CD4-positive, alpha-beta T cell treated with Interleukin-17A for 1 hour (primary cell): ENCODE measurements at places on chromosomes 12 and 14.

DNA sequence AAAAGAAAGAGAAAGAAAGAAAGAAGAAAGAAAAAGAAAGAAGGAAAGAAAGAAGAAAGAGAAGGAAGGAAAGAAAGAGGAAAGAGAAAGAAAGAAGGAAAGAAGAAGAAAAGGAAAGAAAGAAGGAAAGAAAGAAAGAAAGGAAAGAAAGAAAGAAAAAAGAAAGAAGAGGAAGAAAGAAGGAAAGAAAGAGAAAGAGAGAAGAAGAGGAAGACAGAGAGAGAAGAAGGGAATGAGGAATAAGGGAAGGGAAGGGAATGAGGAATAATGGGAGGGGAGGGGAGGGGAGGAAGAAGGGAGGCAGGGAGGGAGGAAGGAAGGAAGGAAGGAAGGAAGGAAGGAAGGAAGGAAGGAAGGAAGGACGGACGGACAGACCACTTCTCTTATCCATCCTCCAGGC is 246.9 kb downstream of the ADAMTS20 start:
- no peak for DNase-seq

DNA sequence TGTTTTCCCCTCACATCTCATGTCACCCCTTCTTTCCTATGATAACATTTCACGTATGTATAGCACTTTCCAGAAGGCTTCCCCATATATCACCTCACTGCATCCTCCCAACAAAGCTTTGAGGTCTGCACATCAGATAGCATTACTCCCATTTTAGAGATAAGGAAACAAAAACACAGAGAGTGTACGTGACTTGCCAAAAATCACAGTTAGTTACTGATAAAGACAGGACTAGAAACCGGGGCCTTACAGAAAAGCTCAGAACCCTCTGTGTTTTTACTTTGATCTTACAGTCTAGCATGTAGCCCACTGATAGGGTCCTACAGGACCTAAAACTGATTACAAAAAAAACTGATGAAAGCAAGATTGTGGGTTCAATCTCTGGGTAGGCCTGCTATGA is 202.9 kb upstream of the CDKN3 start:
- DNase-seq: no peak

DNA sequence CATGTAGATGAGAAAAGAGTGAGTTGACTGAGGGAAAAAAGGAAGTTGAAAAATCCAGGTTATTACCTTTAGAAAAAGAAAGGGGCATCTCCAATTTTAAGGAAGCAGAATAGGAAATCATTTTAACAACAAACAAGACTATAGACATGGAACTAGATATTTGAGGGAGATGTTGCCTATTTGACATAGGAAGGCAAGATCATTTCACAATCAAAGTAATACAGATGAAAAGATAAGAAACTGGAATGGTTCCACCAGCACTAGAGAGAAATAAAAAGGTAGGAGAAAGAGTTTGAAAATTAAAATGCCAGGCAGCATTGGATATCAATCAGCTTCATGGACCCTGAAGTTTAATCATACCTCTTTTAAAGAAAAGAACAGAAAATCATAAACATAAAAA is 881.0 kb upstream of the MGAT4C start:
- no peak for DNase-seq

- DNase-seq: no peak
Observed at GRCh38 chr12:106245767-106246166, 2.1 kb downstream of the CKAP4 start.

DNA sequence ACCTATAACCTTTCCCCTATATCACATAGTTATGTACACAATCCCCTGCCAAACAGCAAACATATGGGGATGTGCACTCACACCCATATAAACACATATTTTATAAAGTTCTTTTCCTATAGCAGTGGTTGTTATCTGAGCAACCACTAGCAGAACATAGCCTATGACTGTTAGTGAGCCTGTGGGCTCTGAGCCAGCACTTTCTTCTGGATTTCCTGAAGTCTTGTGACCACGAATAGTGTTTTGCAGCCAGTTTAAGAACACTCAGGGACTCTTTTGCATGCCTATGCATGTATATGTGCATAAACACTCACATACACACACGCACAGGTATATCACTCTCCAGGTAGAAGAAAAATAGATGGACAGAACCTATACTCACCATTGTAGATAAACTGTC is 17.1 kb downstream of the TESPA1 start:
- DNase-seq: no peak

DNA sequence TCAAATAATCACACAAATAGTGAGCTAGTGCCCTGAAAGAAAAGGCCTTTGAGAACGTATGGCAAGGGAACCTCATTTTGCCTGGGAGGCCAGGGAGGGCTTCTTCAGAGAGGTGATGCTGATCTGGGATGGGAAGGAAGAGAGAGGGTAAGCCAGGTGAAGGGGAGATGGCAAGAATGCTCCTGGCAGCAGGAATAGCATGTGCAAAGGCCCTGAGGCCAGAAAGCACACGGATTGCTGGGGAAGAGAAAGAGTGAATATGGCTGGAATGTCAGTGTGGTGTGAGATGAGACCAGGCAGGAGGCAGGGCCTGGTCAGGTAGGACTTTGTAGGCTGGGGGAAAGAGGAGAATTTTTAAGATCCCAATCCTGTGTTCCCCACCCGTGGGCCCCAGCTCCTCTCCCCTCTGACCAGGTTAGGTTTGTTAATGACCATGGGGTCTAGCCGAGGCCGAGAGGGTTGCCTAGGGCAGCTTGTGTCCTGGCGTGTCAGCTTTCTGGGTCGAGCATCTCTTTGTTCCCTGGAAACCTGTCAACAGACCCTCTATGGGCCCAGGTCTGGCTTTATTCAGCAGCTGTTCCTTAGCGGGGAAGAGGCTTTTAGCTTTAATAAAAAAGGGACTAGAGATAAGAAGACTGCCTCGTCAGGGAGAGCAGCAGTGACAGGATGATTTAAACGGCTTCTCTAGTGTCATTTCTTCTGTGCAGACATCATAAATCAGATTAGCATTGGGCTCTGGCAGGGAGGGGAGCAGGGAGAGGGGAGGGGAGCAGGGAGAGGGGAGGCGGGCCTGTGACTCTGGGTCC is 123.4 kb downstream of the ADCK1 start:
- DNase-seq: no peak

DNA sequence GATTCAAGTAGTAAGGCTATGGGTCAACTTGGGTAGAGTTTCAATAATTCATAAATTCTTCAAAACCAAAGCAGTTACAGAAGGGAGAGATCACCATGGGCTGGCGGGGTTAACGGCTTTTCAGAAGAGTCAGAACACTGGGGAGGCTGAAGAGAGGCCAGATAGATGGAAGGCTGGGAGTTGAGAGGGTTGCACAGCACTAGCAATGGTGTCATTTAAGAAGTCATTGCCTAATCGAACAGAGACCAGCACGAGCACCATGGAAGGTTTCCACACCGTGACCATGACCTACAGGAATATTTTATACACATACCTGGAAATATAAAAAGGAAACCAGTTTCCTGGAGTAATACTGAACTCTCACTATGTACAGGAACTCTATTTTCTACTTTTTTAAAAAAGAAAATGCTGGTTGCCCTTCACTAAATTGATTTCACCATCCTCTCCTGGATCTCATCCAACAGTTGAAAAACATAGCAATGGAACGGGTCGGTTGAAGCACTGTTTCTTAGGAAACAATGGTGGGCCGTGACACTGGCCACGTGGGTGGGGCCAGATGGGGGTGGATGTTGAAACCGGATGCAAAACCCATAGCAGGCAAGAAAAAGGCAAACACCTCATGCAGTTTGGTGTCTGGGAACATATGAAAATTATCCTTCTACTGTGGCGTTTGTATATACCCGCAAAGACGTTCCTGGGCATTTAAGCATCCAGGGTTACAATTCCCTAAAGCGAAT is 38.0 kb upstream of the RIN3 start:
- DNase-seq: no peak

DNA sequence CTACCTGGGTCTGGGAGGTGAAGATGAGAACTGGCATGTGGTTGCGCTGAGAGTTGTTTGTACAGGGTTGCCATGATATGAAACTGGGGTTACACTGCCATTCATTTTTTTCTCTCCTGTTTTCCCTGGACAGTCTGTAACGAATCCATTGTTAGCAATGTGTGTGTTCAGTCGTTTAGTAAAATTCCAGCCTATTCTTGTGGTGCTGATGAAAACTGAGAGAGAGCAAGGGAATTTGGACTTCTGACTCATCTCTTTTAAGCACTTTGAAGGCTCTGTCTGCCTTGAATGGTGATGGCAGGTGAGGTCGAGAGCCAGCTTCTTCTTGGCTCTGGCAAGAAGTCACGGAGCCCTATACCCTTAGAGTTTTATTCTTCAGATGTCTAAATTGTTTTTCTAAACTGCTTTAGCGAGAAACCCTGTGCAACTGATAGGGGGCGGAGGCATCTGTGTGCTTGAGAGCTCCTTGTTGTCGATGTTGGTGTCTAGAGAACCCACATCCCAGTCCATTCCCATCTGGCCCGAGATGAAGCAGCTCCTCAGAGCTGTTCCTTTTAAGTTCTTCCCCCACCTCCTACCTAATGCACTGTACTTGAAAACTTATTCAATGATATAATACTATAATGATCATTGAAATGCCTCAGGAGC is 204.4 kb downstream of the TMX1 start:
- no peak for DNase-seq

GRCh38 chr12:14213542-14213941 is 151.9 kb upstream of the ATF7IP start:
- DNase-seq: no peak

GRCh38 chr12:122045262-122045661 is 23.6 kb downstream of the BCL7A start:
- no peak for DNase-seq

DNA sequence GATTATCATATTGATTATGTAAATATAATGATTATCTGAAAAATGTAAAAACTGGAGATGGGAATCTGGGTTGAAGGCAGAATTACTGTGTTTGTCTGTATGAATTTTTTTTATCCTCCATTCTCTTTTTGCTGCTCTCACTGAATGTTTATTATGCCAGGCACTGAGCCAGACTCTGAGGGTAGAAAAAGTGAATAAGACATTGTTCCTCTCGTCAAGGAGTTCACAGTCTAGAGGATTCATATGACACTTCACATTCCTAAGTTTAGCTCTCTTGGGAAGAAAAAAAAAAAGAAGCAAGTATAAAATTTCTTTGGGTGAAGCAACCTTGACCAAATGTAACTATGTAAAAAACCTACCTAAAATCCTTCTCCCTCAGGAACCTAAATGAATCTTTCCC is 120.9 kb upstream of the LMO3 start:
- DNase-seq: no peak

DNA sequence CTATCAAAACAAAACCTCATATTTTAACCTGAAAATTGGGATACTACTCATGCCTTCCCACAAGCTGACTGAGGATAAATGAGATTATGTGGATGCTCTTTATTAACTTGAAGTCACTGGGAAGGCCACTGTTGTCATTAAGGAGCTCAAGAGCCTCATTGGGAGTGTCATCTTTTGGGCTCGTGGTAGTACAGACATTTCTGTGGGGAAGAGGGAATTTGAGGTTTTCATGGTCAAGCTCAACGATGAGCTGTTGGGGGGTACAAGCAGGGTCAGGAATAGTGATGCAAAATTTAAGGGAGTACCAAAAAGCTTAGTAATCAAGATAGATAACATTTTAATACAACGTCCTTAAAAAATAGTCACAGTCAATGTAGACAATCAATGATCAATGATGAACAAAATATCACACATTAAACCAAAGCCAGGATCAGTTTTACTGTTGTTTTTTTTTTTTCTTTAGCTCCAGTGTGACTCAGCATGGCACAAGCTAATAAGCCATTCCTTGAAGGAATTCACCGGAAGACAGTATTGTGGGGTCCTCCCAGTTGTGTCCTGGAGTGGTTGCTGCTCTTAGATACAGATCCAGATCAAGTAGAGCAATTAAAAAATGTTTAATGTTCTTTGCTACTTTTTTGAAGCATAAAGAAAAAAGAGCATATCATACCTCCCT is 130.9 kb downstream of the C12orf75 start:
- DNase-seq: no peak

DNA sequence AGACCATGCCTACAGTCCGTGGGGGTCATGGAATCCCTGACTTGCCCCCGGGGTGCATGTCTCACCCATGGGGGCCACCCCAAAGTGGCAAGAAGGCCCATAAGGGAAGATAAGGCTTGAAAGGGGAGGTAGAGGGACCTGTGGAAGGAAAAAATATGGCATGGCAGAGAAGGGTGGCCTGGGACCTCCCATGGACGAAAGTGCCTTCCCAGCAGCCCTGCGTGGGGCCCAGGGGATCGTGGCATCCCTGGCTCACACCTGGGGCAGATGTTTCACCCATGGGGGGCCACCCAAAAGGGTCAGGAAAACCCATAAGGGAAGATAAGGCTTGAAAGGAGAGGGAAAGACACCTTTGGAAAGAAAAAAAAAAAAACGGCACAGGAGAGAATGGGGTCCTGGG is 264.6 kb downstream of the ALG10 start:
- DNase-seq: no peak

GRCh38 chr12:18281941-18282340 is 20.6 kb downstream of the PIK3C2G start:
- DNase-seq: no peak

GRCh38 chr14:92404421-92404820 is 81.5 kb downstream of the SLC24A4 start:
- no peak for DNase-seq

- no peak for DNase-seq
Observed at GRCh38 chr14:89621791-89622638, 205.0 kb upstream of the FOXN3 start.

GRCh38 chr12:101854747-101855146 is 22.6 kb upstream of the DRAM1 start:
- no peak for DNase-seq
